ENCODE measurements at places on chromosomes 2 and 18.

- no peak for DNase-seq
Measured at GRCh38 chr2:145815933-145816332, 1296.0 kb upstream of the ZEB2 start.

DNA sequence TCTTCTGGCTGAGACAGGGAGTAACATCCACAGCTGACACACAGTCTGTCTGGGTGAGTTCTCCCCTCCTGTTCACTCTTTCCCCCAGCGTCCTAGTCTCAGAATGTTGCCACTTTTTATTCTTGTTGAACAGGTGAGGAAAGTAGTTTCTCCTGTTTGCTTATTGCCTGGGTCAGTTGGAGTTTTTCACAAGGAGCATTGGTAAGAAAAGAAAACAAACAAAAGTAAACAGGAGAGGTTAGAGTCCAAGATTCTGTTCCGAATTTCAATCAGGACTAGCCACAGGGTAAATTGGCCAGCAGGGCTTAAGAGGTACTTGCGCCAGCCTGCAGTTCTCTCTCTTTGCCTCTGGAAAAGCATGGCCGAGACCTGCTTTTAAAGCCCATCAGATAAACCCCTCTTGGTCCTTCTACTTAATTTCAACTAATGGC, 255.0 kb upstream of the EPAS1 start:
- no peak for DNase-seq

- DNase-seq, result no peak
Measured at GRCh38 chr18:40555914-40556313, 1399.1 kb upstream of the PIK3C3 start.

DNA sequence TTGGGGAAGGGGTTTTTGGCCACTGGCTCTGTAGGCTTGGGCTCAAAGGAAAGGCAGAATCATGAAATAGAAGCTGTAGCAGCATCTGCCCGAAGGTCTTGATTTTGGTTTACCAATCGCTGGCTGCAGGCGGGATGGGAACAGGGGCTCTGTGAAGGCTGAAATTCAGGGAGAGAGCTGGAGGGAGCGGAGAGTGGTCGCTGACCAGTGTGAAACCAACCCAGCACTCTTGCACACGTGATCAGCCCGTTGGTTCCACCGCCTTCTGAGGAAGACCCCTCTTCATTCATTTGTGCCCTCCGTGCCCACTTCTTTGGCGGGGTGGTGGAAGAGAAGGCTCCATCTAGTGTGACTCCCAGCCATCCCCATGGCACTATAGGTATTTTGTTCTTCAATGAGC, 82.6 kb downstream of the KLHL29 start:
- DNase-seq, result no peak

DNA sequence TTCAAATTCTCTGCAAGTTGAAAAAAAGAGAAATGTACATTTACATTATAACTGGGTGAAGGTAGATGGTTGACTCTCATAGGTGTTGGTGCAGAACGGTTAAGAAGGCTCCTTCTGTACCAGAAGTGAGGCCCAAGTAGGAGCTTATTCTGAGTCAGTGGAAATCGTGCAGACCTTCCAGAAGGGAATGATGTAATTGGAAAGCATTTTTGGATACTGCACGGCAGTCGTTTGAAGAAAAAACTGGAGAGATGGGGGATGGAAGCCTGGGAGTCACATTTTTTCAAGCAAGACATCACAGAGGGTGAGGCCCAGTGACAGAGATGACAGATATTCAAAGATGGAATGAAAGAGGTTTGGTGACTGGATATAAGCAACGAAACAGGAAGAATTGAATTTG, 39.4 kb downstream of the HRH4 start:
- no peak for DNase-seq

GRCh38 chr2:3301001-3301400, 76.6 kb downstream of the EIPR1 start:
- no peak for DNase-seq

DNA sequence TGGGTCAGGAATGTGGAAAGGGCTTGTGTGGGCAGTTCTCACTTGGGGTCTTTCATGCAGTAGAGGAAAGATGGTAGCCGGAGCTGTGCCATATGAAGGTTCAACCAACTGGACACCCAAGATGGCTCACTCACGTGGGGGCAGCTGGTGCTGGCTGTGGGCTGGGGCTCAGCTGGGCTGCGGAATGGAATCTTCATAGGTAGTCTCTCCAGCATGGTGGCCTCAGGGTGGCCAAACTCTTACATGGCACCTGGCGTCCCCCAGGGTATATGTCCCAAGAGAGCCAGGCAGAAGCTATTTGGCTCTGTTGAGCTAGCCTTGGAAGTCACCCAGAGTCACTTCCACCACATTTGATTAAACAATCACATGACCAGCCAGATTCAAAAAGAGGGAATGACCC, 163.1 kb upstream of the KLHL29 start:
- no peak for DNase-seq

DNA sequence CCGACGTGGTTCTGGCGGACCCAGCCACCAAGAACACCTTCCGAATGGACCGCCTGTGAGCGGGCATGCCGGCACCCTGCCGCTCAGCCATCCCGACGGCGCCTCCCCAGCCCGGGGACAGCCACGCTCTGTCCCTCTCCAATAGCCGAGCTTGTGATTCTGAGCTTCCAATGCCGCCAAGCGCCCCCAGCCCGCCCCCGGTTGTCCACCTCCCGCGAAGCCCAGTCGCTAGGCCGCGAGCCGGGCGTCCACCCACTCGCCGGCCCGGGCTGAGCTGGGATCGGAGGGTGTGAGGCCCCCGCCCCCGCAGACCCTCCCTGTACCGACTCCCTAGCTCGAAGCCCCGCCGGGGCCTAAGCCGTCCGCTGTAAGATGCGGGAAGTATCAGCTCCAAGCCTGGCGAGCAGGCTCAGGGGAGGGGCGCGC, 1195.1 kb upstream of the CHAC2 start:
- no peak for DNase-seq

All from NCI-H1436 treated with DMSO at 0.1 percent for 48 hours (cell line).